ENCODE measurements at places on chromosomes 3 and 15. TPM values are rescaled to one million over a fixed set of nuclear protein-coding genes. Genes with fewer than 3 reads are reported as not detected.

The LMAN1L gene
- not detected for total RNA-seq

The SENP5 gene
- total RNA-seq, result 37.9 TPM

GRCh38 chr3:89300526-89300925 lies 193.1 kb downstream of the EPHA3 start:
- H3K27ac ChIP-seq, result no peak overlapping the region
- DNase-seq, result no peak
- H3K4me1 ChIP-seq, result no peaks in the 10 kb centered on the region
- H3K36me3 ChIP-seq, result no peaks in the 10 kb centered on the region
- no peaks in the 10 kb centered on the region for H3K27me3 ChIP-seq
- H3K4me3 ChIP-seq, result no peak overlapping the region

DNA sequence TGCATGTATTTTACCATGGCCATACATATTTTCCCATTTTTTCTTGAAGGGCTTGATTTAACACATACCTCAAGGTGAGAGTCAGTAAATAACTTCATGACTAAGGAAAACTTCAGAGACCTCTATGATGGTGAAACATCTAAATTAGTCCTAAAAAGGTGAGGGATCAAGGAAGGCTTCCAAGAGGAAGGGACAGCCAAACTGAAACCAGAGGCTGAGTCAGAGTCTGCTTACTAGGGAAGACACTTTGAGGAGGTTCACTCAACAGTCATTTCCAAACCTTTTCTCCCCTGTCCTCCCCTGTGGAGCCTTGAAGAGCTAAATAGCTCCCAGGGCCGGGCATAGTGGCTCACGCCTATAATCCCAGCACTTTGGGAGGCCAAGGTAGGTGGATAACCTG lies 206.6 kb downstream of the SHQ1 start:
- H3K4me1 ChIP-seq, result no peaks in the 10 kb centered on the region
- H3K27me3 ChIP-seq, result no peaks in the 10 kb centered on the region
- H3K27ac ChIP-seq, result no peak overlapping the region

GRCh38 chr3:62237286-62237948 lies 135.9 kb downstream of the FEZF2 start:
- H3K4me1 ChIP-seq, result no peaks in the 10 kb centered on the region
- no peak overlapping the region for H3K27ac ChIP-seq
- no peak for DNase-seq
- H3K4me3 ChIP-seq, result no peak overlapping the region

- H3K27ac ChIP-seq, result no peak overlapping the region
- no peaks in the 10 kb centered on the region for H3K36me3 ChIP-seq
- no peaks in the 10 kb centered on the region for H3K4me1 ChIP-seq
- H3K4me3 ChIP-seq, result no peak overlapping the region
These were observed 358.6 kb upstream of the ARHGEF26 start for GRCh38 chr3:153762411-153763235.

GRCh38 chr15:33963831-33964664 lies 4.2 kb upstream of the CHRM5 start:
- no peak overlapping the region for H3K27ac ChIP-seq
- no peaks in the 10 kb centered on the region for H3K4me1 ChIP-seq
- DNase-seq, result peak; percentile 35
- H3K4me3 ChIP-seq, result no peak overlapping the region
